Lung (tissue), 17 donors: ENCODE measurements at places on chromosomes 1 and 21. TPM values are rescaled to one million over a fixed set of nuclear protein-coding genes. Genes with fewer than 3 reads are reported as not detected.

Gene FOXO6
- polyA plus RNA-seq = 0.22 TPM

GRCh38 chr1:151898519-151898991, 10.8 kb downstream of the THEM4 start:
- DNase-seq = no peak

Gene PADI3
- 0.13 TPM for polyA plus RNA-seq

GRCh38 chr1:164754088-164754600, 195.2 kb downstream of the PBX1 start:
- DNase-seq = peak; percentile 43

DNA sequence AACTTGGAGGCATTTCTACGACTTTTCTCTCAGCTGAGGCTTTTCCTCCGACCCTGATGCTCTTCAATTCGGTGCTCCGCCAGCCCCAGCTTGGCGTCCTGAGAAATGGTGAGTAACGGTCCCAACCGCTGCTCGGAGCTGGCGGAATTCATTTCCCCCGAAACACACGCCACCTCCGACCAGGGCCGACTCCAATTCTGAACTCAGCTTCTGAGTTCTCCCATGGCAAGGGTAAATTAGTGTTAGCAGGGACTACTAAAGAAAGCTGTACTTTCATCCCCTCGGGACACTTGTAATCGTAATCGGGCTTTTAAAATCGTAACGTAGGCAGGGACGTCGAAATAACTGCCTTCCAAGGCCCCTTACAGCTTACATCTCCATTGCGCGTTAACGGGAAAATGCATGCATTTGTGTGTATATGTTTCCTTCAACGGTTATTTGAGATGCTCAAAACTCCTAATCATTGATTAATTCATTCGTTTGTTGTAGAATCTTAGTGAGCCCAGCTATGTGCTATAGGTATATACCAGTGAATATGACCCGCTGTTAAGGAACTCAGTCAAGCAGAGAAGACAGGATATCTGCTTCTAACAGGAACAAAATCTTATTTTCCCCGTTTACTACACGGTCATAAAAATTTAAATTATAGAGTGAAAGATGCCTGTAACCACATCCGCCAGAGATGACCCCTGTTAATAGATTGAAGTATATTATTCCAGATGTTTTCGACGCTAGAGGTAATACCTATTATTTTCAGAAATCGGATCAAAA, 472 bp downstream of the DTL start:
- DNase-seq = no peak
